DMS79 (cell line): ENCODE measurements at places on chromosomes 2 and 18.

- no peak for DNase-seq
Measured at GRCh38 chr18:23779696-23780303, 90.5 kb downstream of the LAMA3 start.

GRCh38 chr2:55225481-55226020 is 6.5 kb downstream of the CLHC1 start:
- DNase-seq = no peak

- DNase-seq = no peak
Measured at GRCh38 chr18:26685438-26686157, 137.2 kb upstream of the KCTD1 start.

GRCh38 chr2:65766768-65767267 is 334.4 kb upstream of the SPRED2 start:
- no peak for DNase-seq

DNA sequence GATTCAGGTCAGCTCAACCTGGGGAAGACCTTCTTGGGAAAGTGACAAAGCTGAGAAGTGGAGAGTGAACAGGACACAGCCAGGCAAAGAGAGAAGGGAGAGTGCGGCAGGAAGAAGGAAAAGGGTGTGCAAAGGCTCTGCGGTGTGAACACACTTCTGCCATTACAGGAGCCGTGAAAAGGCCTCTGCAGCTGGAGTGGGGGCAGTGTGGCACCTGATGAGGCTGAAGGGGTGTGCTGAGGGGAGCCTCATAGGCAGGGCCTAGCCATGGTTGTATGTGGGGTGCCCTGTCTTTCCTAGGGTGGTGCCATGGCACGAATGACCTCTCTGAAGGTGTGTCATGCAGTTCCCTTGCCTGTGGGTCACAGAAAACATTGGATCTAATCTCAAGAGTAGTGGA is 347.6 kb downstream of the CYRIA start:
- no peak for DNase-seq

DNA sequence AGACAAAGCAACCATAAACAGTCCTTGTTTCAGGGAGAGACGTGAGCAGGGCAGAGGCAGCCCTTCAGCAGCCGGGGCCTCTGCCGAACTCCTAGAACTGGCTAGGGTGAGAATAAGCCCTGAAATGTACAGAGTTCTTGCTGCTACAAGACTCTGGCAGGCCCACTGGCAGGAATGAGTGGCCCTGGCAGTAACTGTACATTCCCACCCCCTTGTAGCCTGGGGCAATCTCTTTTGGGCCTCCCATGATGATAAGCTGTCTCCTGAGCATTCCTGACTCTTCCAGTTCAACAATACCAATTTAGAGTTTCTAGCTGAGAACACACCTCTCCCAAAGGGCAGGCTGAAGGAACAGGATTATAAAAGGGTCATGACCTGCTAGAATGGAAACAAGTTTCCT is 54.3 kb downstream of the HAUS1 start:
- no peak for DNase-seq

GRCh38 chr2:145114726-145115125 is 594.8 kb upstream of the ZEB2 start:
- DNase-seq = no peak

- no peak for DNase-seq
Measured at GRCh38 chr2:240341064-240341463, 94.4 kb upstream of the GPC1 start.
